ENCODE measurements at places on chromosomes 3 and 15.

DNA sequence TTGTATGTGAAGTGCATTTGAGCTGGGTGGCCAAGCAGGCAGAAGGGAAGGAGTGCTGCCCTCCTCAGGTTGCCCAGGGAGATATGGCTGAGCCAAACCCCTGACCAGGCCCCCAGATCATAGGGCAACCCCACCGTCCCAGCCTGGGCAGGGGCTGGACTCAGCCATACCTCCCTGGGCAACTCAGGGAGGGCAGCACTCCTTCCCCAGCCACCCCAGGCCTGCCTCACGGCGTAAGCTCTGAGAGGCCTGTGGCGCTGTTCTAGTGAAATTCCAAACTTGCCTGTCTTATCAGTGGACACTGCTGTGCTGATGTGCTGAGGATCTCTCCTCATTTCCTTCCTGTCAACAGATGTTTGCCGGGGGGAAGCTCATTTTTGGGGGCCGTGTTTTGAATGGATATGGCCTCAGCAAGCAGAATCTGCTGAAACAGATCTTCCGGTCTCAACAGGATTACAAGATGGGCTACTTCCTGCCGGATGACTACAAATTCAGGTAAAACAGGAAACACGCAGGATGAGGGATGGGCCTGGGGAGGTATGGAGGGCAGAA lies 57.6 kb upstream of the FGD5 start:
- DNase-seq: no peak

DNA sequence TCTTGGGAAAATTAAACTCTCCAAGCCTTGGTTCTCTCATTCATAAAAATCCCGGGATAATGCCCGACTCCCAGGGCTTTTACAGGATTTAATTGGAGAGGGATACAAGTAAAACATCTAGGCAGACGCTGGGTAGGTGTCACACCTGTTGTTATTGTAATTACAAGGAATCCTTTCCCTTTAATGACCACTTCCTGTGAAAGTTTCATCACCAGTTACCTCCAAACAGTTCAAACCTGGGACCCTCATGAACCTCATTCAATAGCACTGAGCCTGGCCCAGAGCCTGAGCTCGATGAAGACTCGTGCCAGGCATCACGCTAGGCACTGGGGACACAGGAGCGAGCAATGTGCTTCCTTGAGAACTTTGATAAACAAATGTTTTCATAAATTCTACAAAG lies 2.1 kb upstream of the RYK start:
- DNase-seq: no peak

DNA sequence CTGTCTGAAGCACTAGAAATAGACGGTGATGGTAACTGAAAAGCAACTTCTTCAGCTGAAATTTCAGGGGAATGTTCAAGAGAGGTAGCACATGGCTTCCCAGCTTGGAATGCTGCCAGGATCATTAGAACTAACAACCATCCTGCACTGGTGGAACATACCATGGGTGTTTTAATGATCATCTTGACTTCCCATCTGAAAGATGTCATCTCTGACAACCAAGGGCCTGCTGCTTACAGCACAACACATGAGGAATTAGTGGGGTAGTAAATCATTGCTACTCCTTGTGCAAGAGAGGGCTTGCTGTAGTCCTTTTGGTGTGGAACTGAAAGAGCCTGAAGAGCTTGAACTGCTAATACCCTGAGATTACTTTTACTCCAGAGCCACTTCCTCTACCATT lies 853.7 kb downstream of the MCTP2 start:
- no peak for DNase-seq

DNA sequence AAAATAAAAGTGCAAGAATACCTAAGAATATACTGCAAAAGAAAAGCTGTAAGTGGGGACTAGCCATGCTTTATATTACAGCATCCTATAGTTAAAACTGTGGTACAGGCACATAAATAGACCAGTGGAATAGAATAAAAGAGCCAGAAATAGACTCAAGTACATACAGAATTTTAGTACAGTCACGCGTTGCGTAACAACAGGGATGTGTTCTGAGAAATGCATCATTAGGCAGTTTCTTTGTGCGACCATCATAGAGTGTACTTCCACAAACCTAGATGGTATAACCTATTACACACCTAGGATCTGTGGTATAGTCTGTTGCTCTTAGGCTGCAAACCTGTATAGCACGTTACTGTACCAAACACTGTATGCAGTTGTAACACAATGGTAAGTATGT lies 61.8 kb downstream of the PCCB start:
- DNase-seq: no peak

GRCh38 chr3:53199834-53200233 lies 38.8 kb downstream of the PRKCD start:
- no peak for DNase-seq

All from NCI-H2107 (cell line).